ENCODE measurements at places on chromosomes 11 and 22.
A peak's percentile ranks its signal among the peaks of the same experiment; 100 is the strongest.

DNA sequence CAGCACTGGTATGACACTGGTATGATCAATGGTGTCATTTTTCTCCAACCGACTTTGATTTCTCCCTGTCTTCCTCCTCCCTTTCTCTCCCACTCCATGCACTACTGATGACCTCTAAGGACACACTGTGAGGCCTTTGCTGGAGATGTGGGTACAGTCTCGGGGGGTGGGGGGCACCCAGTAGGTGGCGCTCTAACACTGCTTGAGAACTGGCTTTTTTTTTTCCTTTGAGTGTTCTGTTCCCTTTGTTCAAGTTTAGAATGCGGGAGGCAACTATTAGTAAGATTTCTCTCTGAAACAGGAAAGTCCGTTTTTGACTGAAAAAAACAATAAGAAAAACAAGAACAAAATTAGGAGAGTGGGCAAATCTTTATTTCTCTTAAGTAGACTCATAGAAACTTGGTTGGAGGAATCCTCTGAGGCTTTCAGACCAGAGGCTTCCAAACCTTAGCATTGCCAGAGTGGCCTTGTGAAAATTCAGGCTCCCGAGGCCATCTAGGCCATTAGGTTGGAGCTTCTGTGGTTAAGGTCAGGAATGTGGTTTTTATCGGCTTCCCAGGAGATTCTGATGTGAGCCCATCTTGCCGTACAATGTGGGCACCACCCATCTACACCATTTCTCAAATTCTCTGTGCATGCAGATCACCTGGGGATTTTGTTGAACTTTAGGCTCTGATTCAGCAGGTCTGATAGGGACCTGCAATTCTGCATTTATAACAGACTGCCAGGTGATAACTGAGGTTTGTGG lies 43.2 kb downstream of the PANX1 start:
- no peak for DNase-seq

DNA sequence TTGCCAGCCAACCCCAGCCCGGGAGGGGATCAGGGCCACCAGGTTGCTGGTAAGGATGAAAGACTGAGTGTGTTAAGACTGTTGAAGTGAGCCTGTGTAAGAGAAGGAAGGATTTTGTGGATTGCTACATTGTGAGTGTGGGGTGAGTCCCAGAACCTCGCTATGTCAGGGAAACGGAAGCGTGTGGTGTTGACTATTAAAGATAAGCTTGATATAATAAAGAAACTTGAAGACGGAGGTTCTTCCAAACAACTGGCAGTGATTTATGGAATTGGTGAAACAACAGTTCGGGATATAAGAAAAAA lies 627 bp downstream of the JRKL start:
- DNase-seq, result no peak

GRCh38 chr11:88484873-88485621 lies 147.5 kb upstream of the CTSC start:
- no peak for DNase-seq

- DNase-seq, result no peak
Observed at GRCh38 chr11:227824-228379, 8.2 kb downstream of the SIRT3 start.

DNA sequence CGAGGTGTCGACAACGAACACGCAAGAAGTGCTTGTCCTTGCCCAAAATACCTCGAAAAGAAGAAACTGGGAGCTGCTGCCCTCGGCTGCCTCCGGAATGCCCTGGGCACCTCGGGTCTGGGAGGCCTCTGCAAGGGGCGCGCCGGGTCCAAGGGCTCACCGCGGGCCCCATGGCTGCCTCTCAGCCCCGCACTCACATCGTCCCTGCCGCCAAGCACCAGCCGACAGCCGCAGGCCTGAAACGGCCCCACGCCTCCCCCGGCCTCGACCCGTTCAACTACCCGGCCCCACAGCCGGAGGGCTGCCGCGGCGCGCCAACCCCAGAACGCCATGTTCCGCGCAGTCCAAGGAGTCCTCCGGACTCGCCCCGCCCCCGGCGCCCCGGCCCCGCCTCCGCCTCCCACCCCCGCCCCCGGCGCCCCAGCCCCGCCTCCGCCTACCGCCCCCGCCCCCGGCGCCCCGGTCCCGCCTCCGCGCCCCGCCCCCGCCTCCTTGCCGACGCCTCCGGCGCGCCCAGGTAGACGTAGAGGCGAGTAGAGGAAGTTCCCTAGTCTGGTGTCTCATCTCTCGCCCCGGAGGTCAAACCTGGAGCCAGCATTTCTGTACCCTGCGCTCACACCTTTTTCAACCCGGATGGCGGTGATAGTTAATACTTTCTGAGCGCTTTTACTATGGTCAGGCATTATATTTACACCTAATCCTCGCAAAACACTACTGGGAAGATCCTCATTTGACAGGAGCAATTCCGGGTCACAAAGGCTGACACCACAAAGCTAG lies at the start of gene SIRT3:
TSS of gene SIRT3 (minus strand) at position 346 of the 777 bp plus-strand sequence. CDS start at position 332, 14 bp downstream.
- DNase-seq, result peak; percentile 66

DNA sequence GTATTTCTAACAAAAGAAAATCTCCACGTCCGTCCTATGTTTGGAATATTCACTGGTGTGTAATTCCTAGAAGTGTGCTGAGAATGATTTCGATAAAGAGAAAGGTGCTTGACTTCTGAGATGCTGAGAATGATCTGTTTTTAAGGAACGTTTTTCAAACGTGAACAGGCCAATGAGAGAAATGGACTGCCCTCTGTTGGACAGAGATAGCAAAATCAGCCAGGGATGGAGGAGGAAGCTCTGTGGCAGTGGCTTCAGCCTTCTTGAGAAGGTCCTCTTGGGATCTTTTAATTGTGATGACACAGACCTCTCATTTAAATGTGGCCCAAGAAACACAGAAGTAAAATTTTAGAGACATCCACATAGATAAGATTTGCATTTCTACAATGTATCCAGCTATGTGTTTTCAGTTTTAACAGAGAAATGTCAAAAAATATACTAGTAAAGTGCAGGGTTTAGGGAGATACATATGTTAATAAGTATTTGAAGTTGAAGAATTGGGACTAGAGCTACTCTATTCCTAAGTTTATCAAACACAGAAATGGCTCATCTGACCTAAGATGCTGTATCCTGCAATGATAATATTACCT lies 84.0 kb upstream of the RCN1 start:
- DNase-seq, result no peak

GRCh38 chr11:9053316-9054035 lies 37.9 kb downstream of the SCUBE2 start:
- no peak for DNase-seq

DNA sequence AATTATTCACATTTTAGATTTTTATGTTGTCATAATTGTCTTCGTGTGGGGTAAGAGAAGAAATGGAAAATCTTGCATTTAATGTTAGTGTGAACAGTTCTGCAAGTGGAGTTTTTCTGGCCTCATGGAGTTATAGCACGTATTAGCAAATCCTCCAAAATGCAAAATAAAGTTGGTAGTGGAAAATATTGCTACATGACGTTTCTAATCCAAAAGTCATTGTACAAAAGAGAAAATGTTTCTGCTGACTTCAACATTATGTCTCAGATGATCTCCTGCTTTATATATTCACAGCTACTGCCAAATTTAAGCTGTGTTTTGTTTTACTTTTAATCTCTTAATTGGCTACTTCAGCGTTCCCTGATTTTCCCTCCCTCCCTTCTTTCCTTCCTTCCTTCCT lies 1804.0 kb upstream of the RAG2 start:
- no peak for DNase-seq

DNA sequence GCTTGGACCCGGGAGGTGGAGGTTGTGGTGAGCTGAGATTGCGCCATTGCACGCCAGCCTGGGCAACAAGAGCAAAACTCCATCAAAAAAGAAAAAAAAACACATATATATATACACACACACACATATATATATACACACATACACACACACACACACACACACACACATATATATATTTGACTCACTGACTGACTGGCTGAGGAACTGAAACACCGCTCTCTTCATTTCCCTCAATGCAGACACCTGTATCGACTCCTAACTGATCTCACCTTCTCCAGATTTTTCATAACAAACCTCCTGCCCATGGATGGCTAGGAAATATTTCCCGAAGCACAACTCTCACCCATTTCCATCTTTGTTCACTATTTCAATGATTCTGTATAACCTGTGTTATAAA lies 140.7 kb upstream of the ANO3 start:
- DNase-seq, result no peak

DNA sequence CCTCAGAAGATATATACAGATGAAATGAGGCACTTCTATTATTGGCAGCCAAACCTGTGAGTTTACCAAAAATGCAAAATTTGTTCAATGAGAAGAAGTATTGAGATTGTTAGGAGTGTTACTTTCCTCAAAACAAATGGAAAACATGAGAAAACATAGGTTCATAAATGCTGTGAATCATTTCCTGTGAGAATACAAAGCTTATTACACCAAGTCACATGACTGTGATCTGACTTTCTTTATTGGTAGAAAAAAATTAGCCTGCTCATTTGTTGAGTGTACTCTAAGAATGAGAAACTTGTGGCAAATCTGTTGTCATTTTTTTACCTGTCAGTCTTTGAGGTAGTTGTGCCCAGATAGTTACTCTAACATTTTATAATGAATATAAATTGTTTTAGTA lies 215.1 kb downstream of the TMEM135 start:
- DNase-seq, result no peak

DNA sequence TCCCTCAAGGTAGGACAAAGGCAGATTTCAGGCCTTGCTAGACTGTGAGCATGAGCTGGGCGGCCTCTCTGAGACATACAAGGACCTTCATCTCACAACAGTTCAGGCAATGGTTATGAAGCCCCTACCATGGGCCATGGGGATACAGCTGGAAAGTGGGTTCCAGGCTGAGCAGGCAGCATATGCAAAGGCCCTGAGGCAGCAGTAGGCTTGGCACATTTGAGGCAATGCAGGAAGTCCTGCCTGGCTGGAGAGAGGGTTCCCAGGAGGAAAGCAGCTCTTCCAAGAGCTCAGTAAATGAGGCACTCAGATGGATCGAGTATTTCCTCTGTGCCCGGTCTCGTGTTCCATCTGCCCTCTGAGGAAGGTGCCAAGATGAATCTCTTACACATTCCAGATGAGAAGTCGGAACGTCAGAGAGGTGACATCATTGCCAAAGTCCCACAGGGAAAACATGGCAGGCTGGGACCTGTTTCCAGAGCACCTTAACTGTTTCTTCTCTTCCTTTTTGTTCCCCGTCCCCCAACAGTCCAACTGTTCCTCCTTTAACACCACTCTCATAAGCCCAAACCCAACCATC lies 388.6 kb downstream of the MN1 start:
- no peak for DNase-seq

DNA sequence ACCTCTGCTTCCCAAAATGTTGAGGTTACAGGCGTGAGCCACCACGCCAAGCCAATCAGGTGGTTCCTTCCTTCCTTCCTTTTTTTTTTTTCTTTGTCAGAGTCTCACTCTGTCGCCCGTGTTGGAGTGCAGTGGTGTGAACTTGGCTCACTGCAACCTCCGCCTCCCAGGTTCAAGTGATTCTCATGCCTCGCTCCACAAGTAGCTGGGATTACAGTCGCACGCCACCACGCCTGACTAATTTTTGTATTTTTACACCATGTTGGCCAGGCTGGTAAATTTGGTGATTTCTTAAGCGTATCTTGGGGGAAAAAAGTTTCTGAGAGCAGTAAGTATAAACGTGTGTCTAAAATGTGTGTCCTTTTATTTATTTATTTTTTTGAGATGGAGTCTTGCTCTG lies 18.2 kb upstream of the SPINDOC start:
- no peak for DNase-seq

Data from stimulated activated CD8-positive, alpha-beta memory T cell treated with anti-CD3 and anti-CD28 coated beads, Interleukin-15, amount 100 ng/mL, for 4 hours (primary cell).